ENCODE measurements at places on chromosomes 12 and 14.

- no peak for DNase-seq
Measured at GRCh38 chr14:66445936-66446335, 40.2 kb upstream of the CCDC196 start.

GRCh38 chr12:13270817-13271216 lies 74.3 kb downstream of the EMP1 start:
- DNase-seq: no peak

DNA sequence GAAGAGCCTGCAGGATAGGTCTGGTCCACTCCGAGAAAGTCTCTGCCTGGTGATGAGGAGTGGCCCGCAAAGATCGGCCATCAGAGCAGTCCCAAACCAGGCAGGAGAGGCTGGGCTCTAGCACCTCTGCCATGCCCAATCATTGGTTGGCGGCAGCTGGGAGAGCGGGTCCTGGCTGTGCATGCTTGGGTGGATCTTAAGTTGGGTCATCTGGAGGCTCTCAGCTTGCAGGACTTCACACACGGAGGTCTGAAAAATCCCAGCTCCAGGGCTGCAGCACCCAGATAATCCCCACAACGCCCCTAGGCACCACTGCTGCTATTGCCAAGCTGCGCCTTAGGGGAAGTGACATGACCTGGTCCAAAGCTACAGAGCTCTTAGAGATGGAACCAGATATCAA lies 766.7 kb upstream of the TBX3 start:
- DNase-seq: no peak

DNA sequence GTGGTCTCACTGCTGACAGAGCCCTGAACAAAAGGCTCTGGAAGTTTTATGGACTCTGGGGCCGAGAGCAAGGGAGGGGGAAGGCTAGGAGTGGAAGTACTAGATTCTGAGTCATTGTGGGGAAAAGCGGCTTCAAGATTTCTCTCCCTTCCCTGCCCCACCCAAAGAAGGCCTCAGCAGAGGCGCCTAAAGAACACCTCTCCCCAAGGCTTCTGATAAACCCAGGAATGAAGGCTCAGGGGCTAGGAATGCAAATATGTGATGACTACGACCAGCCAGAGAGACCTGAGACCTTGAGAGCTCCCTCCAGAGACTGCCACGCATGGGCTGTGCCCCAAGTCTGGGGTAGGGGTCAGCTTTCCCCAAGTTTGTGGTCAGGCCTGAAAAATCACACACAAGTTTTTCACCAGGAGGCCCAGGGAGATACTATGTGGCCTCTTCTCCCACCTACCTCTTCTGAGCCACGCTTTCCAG lies 130.7 kb upstream of the HIF1A start:
- DNase-seq: no peak

- DNase-seq: no peak
Measured at GRCh38 chr14:103402695-103403094, 17.5 kb downstream of the MARK3 start.

DNA sequence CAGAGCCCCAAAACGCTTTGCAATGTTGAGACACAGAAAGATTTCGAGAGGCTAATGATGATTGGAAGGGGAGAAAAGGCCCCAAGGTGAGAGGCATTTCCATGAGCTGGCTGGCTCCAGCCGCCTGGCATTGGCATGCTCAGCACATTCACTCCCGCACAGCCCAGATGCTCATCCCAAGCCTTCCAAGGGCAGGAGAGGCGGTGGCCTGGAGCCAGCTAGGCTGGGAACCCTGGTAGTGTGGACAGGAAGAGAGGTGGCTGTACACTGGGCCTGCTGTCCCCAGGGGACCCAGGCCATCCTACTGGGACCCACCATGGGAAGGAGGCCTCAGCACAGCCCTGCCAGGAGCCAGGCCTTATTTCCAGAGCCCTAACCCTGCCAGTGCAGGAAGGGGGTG lies 72.2 kb downstream of the SPTB start:
- no peak for DNase-seq

DNA sequence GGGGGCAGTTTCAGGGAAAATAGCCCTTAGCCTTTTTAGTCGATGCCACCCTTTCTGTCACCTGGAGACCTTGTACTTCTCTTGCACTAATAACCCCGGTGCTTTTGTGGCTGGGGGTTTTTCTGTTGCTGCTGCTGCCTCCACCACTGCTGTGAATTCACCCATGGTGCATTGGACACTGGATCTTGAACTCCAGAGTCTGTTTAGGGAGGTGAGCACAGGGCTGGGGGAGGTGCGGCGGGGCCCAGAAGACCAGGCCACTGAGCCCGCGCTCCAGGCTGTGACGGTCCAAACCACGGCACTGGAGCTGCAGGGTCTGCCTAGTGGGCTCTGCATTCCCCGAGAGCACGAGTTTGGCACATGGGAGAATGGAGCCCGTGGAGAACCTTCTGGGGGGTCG lies 100.6 kb downstream of the NINJ2 start:
- DNase-seq: no peak

DNA sequence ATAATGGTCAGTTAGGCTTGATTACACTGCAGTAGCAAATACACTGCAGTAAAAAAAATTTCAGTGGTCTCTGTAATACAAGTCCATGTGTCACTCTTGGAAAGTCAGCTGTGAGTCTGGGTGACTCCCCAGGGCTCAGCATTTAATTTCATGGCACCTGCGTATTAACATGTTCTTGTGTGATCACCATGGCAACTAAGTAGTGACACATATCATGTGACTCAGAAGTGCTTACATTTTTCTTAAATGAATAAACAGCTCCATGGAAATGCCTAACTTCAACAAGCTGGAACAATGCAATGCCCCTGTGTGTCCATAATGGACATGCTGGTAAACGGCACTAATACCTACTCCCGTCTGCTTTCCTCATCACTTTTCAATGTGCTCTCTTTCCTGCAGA lies 88.5 kb upstream of the ANO4 start:
- DNase-seq: peak; percentile 84

- DNase-seq: peak; percentile 85
Measured at GRCh38 chr12:96399919-96400630, at the start of gene CDK17. TSS of gene CDK17 (minus strand) at chr12:96400439. CDS start at chr12:96334836, 65,603 bp downstream.

GRCh38 chr12:19572920-19573558 lies 133.7 kb downstream of the AEBP2 start:
- no peak for DNase-seq

DNA sequence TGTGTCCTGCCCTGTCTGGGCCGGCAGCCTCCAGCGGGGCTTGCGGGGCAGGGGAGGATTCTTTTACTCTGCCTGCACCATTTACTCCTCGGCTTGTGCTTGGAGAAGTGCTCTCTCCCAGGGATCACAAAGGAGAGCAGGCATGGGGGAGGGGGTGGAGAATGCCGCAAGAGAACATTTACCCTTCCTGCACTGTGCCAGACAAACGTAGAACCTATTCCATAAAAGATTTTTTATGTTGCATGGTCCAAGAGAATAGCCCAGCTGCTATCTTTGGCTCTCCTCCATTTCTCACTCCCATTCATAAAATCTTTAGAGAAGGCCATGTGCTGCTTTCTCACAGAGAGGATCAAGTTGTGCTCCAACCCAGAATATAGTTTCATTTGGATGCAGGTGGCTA lies 159.4 kb downstream of the SPTSSA start:
- no peak for DNase-seq

DNA sequence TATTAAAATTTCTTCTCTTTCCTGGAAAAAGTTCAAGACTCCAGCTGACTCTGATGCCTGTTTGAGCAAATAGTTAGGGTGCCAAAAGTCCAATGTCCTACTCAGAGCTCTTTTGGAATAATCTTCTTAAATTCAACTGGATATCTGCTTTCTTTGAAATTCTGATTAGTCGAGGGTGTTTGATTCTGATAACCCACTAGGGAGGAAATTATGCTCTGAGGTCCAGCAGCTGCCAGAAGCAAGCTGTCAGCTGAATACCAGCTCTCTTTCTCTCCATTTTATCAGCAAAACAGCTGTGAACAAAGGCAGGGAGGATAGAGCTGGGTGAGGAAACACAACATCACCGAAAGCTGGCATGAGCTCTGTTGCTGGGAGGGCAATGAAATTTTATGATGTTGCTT lies 141.5 kb downstream of the CAND1 start:
- no peak for DNase-seq

DNA sequence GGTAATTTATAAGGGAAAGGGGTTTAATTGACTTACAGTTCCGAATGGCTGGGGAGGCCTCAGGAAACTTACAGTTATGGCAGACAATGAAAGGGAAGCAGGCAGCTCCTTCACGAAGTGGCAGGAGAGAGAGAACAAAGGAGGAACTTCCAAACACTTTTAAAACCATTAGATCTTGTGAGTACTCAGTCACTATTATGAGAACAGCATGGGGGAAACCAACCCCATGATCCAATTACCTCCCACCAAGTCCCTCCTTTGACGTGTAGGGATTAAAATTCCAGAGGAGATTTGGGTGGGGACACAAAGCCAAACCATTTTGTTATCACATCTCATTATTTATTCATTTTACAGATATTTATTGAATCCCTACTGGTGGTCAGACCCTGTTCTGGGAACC lies 822.8 kb downstream of the GALC start:
- no peak for DNase-seq

DNA sequence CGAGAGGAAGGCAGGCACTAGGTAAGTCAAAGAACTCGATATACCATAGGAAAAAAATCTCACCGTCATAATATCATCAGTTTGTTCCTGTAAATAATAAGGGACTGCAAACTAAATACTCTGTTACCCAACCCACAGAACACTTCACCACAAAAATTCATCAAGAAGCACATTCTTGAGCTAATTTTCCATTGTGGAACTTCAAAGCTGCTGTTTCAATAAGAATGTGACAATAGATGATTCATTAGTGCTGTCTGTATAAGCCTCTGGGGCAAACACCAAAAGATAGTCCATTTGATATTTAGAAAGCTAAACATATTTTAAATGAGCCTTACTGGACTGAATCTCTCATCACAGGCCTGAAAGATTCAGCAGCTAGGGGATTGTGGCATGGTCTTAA lies 219.4 kb downstream of the KSR2 start:
- DNase-seq: no peak

All from COR-L47 (cell line).